NCI-H1092 treated with DMSO at 0.1 percent for 48 hours (cell line): ENCODE measurements at places on chromosomes 7 and 10.
A peak's percentile ranks its signal among the peaks of the same experiment; 100 is the strongest.

- no peak for DNase-seq
Measured at GRCh38 chr7:45869426-45869825, 3.5 kb downstream of the CCDC201 start.

- no peak for DNase-seq
Measured at GRCh38 chr7:27152816-27153442, 546 bp upstream of the HOXA3 start.

DNA sequence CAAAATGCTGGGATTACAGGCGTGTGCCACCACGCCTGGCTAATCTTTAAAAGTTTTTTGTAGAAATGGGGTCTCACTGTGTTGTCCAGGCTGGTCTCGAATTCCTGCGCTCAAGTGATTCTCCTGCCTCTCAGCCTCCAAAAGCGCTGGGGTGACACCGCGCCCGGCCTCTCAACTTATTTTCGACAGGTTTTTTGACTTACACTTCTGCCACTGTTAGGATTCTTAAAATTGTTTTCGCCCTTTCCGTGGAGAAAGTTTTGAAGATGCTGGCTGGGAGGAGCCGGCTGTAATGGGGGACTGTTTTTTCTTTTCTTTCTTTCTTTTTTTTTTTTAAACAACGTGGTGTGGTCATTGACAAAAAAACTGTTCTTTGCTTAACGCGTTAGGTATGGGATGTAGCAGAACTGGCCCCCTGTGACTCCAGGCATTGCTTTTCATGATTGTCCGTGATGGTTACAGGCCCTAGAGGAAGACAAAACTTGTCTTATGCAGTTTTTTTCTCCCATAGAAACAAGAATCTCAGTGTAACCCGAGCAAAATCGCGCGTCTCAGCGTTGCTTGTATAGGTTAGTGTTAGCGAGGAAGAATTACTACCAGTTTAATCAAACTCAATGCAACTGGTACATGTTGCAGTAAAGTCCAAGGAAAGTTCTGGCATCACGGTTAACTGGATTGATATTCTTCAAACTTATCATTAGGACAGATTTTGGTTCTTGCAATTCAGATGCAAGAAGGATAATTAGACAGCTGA is 72.2 kb downstream of the DAGLB start:
- DNase-seq = no peak

GRCh38 chr10:111084366-111085255 is 7.8 kb downstream of the ADRA2A start:
- DNase-seq = no peak

GRCh38 chr7:150811-151221 is 41.6 kb upstream of the FAM20C start:
- no peak for DNase-seq

DNA sequence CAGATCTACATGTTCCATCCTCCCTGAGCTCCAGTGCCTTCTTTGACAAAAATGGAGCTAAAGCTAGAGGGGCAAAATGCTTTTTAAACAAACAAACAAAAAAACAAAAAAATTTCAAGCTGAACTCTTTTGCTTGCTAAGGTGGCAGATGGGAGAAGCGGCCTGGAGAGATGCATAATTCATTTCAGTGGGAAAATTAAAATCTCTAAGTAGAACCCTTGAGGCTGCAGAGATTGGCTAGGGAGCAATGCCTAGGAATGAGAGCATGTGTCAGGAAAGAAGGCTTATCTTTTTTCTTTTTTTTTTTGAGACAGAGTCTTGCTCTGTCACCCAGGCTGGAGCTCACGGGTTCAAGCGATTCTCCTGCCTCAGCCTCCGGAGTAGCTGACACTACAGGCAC is 46.4 kb upstream of the SAMD8 start:
- DNase-seq = no peak

- no peak for DNase-seq
Measured at GRCh38 chr10:69265521-69265920, 12.8 kb upstream of the HK1 start.

- DNase-seq = peak; percentile 27
Measured at GRCh38 chr7:92916770-92917224, 80.4 kb upstream of the CDK6 start.

GRCh38 chr7:149823191-149823630 is 15.0 kb upstream of the ZNF862 start:
- no peak for DNase-seq
